ENCODE measurements at places on chromosomes 1 and 21. TPM values are rescaled to one million over a fixed set of nuclear protein-coding genes. Genes with fewer than 3 reads are reported as not detected.

- DNase-seq = no peak
These were observed 39.0 kb upstream of the RUNX3 start for GRCh38 chr1:24968941-24969585.

DNA sequence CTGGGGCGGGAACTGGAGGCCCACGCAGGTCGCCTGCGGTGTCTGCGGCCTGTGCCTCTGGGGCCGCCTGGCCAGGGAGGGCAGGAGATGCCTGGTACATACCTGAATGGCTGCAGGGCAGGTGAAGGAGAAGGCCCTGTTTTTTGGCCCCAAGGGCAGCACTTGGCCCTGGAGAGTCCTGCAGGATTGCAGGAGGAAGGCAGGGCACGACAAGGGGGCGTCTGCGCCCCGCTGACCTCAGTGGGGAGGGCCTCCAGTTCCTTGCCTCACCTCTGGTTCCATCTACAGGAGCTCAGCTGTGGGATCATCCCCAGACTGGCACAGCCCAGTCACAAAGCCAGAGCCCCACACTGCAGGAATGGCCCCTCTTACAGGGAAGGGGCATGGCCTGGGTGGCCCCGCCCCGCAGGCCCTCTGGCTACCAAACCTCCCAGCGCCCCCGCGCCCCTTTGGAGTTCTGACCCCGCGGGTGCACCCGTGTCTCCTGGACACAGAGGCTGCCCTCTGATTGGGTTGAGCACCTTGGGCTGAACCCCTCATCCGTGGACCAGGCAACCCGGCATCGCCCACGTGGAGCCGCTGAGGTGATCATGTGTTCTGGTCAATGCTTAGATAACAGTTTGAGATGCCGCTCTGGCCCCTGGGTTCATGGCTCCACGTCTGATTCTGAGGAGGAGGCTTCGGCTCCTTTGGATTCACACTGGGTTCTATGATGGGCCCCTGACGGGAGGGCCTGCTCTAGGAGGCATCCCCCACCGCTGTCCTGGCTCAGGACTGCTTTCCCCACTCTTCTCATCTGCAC, 1.3 kb upstream of the PEX10 start:
- DNase-seq = peak; percentile 45

- no peak for DNase-seq
These were observed 57.1 kb upstream of the C1orf87 start for GRCh38 chr1:60130703-60131102.

GRCh38 chr1:40386359-40386723, 12.8 kb downstream of the SMAP2 start:
- no peak for DNase-seq

DNA sequence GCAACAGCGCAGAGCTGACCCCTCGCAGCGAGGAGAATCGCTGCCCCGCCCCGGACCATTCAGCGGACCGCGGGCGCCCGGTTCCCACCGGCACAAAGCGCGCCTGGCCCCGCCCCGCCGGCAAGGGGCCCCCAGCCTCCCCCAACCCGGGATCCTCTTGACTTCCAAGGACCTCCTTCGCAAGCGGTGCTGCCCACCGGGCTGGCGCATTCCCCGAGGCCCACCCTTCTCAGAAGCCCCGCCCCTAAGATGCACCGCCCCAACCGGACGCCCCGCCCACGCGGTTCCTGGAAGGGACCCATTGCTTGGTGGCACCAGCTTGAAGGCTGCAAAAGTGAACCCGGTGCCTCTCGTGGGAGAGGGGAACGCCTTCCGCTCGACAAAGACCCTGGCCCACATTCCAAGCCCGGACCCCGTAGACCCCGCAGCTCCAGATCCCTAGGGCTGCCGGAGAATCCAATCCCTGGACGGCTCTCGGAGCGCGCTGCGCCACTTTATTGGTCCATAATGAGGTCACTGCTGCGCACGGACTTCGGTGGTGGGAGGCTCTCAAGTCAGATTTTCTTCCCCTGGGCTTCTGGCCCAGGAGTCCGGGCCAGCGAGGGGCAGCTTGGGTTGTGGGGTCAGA, 2.0 kb downstream of the HES3 start:
- DNase-seq = peak; percentile 68

DNA sequence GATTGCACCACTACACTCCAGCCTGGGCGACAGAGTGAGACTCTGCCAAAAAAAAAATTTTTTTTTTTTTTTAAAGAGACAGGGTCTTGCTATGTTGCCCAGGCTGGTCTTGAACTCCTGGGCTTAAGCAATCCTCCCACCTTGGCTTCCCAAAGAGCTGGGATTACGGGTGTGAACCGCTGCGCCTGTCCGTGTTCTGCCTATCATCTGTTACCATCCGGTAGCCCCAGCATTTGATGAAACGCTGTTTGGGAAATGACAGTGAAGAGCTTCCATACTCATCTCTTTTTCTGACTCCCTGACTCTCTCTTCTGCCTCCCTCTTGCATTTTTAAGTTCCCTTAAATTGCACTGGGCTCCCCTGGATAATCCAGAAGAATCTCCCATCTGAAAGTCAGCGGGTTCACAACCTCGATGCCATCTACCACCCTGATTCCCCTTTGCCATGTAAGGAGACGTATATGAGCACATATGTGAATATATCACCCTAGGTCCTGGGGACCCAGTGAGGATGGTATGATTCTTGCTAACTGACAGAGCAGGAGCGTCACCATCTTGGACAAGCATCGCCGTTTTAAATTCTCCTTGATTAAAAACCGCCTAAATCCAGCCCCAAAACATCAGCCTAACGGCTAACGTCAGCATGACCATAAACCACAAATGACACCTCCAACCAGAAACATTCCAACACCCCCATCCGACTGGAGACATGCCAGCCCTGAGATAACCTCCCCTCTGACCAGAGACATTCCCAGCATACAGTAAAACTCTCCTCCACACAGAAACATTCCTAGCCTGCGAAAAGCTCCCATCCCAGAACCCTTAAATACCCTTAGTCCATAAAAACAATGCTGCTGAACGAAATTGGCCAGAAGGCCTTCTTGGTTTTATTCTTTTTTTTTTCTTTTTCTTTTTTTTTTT, 12.4 kb downstream of the TNFRSF8 start:
- no peak for DNase-seq

- DNase-seq = no peak
These were observed 116.5 kb downstream of the PTPRU start for GRCh38 chr1:29352719-29353420.

- no peak for DNase-seq
These were observed 104.6 kb downstream of the DIRAS3 start for GRCh38 chr1:67945733-67946374.

DNA sequence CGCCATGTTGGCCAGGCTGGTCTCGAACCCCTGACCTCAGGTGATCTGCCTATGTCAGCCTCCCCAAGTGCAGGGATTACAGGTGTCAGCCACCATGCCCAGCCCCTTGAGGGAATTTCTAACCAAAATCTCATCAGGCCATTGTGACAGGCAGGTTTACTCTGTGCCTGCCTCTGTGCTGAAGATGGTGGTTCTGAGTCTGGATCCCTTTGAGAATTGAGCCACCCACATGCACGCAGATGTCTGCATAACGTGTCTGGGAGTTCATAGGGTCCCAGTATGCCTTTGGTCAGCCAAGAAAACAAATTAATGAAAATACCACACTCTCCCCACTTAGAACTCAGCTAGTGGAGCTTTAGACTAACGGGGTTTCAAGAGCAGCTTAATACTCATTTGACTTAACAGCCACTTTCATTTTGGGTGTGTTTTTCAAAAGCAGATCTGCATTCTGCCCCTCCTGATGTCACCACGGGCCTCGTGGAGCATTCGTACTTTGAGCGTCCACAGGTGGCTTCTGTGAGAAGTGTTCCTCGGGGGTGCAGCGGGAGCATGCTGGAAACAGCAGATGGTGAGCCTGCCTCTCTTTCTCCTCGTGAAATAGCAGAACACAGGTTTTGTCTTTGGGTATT, 45.3 kb downstream of the DIP2A start:
- DNase-seq = no peak

DNA sequence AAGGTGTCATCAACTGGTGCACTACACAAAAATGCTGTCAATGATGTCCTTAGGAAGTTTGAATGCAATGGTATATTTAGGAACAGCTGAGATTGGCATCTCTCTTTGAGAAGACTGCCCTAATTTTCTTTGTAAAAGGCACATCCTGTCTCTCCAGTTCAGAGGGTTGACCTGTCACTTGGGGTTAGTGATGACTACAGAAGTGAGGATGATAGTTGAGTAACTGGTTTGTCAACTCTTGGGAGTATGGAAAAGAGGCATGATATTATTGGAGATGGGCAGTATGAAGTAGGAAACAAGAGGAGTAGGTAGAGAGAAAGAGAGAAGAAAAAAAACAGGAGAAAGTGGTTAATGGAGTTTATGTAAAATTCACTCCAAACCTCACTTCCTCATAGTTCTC, 40.4 kb upstream of the PIGC start:
- no peak for DNase-seq

DNA sequence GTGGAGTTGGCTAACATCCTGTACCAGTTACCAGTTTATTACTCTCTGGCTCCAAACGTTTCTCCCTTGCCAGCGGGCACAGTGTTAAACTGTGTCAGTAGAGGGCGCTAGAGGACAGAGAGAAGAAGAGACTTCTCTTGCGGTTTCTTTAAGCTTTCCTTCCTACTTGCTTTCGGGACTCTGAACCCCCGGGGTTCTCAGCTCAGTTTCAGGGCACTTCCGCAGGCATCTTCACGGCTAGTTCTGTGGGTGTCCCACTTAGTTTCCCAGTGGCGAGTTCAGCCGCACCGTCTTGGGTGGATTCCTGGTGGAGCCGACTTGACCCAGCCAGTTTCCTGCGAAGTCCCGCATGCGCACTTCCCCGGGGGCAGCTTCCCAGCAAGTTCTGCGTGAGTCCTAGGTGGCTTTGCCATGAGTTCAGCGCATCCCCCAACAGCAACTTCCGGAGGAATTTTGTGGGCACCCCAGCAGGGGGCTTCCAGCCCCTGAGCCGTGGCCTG, 37.9 kb upstream of the BTG2 start:
- DNase-seq = peak; percentile 78

DNA sequence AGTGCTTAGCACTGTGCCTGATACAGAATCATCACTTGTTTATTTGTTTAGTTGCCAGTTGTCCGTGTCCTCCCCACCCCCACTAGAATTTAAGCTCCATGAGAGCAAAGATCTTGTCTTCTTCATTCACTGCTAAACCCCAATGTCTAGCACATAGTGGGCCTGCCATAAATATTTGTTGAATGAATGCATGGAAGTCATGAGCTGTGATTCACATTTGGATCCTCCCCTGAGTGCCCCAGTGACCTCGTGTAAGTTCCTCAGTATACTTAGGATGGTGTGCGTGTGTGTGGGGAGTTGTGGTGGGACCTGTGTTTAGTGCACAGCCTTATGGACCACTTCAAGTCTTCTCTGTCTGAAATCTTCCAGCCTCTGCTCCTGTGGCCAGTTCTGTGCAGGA, 23.1 kb downstream of the IER5 start:
- DNase-seq = no peak

GRCh38 chr21:32279377-32279680, 480 bp upstream of the MIS18A start:
- DNase-seq = no peak

DNA sequence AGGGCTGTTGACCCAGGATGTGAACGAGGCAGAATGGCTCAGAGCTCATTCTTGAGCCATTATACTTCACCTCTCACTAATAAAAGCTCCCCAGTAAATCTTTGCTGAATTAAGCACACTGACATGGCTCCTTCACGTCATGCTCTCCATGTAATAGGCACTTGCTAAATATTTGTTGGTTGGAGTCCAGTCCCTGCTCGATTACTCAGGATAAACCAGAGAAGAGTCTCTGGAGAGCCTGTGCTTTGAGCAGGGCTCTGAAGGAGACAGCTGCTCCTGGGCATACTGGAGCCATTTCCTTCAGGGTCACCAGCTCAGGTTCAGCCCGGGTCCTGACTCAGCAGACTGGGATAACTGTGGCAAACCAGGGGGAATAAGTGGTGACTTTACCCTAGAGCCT, 46.9 kb downstream of the HLX start:
- no peak for DNase-seq

GRCh38 chr1:205610036-205610435, 21.8 kb downstream of the ELK4 start:
- no peak for DNase-seq

GRCh38 chr1:26945728-26946127, 14.5 kb downstream of the KDF1 start:
- peak; percentile 82 for DNase-seq

DNA sequence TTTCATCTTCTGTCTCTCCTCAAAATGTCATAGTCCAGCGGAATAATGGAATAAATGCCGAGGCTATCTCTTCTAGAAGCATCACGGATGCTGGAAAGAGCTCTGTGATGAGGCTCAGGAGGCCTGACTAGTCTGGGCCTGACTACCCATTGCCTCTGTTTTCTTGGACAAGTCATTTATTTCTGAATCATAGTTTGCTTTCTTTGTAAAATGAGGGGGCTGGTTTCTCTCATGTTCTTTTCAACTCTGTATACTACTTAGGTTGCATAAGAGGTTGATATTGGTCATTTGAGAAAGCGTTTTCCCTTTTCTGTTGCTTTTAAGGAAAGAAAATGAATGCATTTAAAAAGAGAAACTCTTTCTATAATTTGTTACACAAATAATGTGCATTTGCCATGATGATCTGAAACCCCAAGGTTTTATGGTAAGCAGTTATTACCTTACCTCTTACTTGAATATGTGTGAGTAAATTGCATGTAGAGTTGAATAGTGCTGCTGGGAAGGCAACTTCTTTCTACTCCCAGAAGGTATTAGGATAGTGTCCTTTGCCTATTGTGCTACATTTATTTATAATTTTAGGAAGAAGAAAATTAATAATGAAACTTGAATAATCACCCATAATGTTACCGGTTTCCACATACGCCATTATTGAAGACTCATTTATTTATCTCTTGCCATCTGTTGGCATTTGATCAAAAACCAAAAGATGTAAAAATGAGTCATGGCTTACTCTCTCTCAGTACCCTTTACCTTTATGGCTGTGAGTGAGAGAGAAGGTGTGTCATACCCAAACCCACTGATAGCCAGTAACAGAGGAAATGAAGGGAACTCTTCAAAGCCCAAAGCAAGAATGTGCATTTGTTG, 179.1 kb downstream of the FASLG start:
- DNase-seq = no peak

DNA sequence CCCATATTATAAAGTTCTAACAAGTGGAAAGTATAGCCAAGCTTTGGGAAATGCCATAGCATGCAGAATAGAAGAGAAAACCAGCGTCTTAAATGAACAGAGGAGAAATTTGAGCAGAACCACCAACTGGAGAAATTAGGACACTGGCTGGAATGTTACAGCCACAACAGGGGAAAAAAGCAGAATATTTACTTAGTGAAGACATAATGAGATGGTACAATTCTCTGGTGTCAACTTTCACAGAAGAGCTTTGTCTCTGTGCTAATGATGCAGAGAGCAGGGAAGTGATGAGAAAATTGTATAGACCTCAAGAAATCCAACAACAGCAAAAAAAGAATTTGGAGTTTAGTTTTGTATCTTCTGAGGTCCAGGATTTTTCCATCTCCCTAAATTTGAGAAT, 249.7 kb downstream of the KIF26B start:
- no peak for DNase-seq

Gene APOBEC4
- total RNA-seq = not detected

Gene ZNF683
- not detected for total RNA-seq

Gene KANK4
- total RNA-seq = 0.50 TPM

Gene MAP3K21
- total RNA-seq = 18.1 TPM

Gene SLC16A4
- total RNA-seq = 2.2 TPM

Gene ILDR2
- total RNA-seq = 0.85 TPM

Gene FLG2
- not detected for total RNA-seq

Gene HRNR
- total RNA-seq = not detected

Gene PALMD
- 2.7 TPM for total RNA-seq

Gene PTGS2
- 1.9 TPM for total RNA-seq

Gene PSMB4
- 175 TPM for total RNA-seq

Gene FCGR1A
- 3.5 TPM for total RNA-seq
